ENCODE measurements at places on chromosomes 3 and 15.
A peak's percentile ranks its signal among the peaks of the same experiment; 100 is the strongest.

- no peak for DNase-seq
Observed at GRCh38 chr3:180594631-180595558, 7.1 kb upstream of the TTC14 start.

- no peak for DNase-seq
Observed at GRCh38 chr15:41911691-41912345, 18.0 kb upstream of the SPTBN5 start.

- no peak for DNase-seq
Observed at GRCh38 chr3:37562876-37563275, 298.8 kb upstream of the CTDSPL start.

- DNase-seq = no peak
Observed at GRCh38 chr3:152405915-152406802, 137.4 kb downstream of the MBNL1 start.

GRCh38 chr3:195803289-195803908, 8.3 kb downstream of the MUC4 start:
- DNase-seq = no peak

DNA sequence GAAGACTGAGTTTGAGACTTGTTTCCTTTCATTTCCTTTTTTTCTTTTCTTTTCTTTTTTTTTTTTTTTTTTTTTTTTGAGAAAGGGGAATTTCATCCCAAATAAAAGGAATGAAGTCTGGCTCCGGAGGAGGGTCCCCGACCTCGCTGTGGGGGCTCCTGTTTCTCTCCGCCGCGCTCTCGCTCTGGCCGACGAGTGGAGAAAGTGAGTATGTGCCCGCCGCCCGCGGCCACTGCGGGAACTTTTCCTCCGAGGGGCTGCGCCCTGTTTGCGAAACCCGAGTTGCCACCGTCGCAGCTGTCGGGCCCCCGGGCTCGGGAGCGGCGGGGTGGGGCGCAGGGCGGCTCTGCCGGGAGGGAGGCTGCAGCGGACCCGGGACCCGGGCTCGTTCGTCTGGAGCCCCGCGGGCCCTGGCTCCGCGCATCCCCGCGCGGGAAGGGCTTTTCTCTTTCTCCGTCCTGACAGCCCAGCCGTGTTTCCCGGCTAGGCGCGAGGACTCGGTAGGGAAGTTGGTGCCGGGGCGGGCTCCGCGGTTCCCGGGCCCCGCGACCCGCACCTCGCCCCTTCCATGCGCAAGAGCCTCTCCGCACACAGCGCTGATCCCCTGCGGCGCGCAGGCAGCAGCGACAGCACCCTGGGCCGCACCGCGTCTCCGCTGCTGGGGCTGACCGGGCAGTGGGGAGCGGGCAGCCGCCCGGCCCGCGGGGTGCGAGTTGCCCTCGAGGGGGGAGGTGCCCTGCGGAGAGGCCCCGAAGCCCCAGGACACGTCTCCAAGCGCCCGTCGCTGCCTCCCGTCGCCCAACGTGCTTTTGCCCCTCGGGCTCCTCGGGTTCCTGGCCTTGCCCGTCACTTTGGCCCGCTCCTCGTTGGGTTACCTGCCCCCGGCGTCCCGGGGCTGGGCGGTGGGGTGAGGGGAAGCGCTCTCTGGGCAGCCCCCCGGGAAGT, 1.4 kb downstream of the IGF1R start:
- DNase-seq = no peak

DNA sequence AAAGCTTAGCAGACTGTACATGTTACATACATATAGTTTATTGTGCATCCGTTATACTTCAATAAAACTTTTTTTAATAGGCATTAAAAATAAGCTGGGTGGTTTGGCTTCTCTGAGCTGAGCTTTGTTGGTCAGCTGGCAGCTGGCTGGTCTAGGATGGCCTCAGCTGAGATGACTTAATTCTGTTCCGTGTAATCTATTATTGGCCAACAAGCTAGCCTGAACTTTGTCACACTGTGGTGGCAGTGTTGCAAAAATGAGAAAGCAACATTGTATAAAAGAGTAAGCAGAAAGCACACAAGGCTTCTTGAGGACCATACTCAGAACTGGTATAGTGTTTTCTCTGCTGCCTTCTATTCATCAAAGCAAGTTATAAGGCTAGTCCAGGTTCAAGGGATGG, 45.2 kb downstream of the CGGBP1 start:
- no peak for DNase-seq

DNA sequence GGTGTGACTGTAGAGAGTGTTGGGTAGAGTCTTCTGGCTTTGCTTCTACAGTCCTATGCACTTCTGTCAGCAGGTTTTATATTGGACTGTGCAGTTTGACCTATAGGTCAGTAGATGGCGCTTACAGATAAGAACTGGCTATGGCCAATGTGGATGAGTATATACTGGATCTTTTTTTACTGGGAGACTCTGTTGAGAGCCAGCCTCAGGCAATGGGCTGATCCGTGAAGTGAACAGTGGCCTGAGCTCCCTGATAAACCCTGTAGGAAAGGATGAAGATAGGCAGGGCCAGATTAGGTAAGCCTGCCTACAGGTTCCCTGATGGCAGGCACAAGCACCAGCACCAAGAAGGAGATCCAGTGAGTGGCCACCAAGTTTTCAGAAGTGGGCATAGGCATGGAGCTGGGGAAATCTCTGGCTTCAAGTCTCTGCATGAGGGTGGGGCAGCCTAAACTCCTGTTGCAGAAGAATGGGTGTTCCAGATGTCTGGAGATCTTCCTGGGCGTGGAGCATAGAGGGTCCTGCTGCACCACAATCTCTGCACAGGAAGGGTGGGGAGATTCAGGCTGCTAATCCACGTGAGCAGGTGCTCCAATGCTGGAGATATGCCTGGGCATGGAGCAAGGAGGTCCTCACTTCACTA, 326.0 kb upstream of the SGO1 start:
- DNase-seq = no peak

- DNase-seq = no peak
Observed at GRCh38 chr3:65265942-65266590, 578.3 kb upstream of the ADAMTS9 start.

DNA sequence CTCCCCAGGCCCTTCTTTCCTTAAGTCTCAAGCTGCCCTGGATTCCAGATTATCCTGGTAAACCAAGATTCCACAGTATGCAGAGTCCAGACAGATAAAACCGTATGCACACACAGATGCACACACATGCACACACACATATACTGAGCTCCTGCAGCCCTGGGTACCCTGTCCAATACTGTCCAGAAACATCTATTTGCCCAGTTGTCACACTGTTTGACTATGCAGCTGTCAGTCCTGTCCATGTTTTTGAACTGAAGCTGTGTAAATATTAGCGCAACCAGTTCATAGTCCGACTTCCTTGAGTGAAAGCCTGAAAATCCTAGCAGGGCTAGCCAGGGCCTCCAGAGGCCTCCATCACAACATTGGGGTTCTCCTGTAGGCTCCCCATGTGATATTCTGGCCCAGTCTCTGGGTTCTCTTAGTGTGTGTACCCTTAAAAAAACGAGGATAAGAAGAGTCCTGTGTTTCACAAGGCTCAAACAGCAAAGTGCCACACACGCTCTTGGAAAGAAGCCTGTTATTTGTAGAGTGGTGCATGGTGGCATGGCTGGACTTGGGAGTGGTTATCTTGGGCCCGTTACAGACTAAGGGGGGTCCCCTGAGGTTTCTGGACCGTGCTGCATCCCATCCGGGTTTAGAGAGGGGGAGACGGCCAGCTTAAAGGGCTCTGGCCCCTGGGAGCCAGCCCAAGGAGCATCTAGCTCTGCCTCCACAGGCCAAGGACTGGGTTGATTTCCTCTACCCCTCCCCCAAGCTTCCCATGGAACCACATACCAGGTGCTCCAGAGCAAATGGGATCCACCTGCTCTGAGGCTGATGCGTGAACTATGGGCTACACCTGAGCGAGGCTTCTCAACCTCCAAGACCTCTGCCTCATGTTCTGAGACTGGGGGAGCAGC, 108.3 kb downstream of the IQSEC1 start:
- DNase-seq = no peak

- DNase-seq = peak; percentile 97
Observed at GRCh38 chr3:50298836-50299637, at the start of the genes HYAL3 and NAA80. HYAL3 (minus strand) TSS chr3:50299405; CDS start chr3:50295602, 3,803 bp downstream. NAA80 (minus strand) TSS chr3:50299405; CDS start chr3:50297463, 1,942 bp downstream.

DNA sequence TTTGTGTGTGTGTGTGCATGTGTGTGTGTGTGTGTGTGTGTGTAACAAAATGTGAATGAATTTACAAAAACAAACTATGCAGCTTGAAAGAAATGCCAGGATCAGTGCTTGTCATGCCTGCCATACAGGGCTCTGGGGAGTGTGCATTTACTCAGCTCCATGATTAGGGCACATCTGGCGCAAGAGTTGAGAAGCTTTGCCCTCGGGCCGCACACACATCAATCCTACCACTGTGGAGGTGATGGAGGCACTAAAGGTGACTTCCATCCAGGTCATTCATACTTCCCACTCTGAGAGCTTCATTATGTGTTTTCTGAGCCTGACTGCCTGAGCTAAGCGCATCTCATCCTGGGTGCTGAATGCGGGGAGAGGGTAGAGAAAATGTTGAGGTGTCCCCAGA, 72.0 kb upstream of the ZBED2 start:
- DNase-seq = no peak

DNA sequence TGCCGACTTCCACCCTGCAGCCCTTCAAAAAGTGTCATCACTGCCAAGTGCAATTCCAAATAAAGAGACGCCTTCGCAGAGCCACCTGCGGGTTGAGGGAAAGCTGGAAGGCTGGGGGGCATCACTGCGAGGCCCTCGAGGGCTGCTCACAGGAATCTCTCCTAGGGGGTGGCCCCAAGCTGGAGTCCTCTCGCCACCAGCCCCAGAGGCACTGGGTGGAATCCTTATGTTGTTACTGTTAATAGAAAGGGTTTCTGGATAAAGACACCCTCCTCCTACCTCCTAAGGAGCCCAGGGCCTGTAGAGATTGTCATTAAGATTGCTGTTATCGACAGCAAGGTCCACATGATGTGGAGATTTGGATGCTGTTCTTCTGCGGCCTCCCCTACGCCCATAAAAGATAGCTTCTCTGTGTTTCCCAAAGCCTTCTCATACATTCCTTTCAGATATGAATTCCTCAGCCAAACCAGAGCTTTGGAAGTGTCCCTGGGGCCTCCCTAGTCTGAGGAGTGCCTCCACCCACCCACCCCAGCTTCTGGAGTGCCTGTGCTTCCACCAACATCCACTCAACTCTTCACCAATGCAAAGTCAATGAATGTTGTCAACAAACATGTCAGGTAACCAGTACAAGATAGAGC, 512.7 kb downstream of the SHQ1 start:
- no peak for DNase-seq

GRCh38 chr3:129304146-129304961, 25.7 kb downstream of the HMCES start:
- DNase-seq = no peak

DNA sequence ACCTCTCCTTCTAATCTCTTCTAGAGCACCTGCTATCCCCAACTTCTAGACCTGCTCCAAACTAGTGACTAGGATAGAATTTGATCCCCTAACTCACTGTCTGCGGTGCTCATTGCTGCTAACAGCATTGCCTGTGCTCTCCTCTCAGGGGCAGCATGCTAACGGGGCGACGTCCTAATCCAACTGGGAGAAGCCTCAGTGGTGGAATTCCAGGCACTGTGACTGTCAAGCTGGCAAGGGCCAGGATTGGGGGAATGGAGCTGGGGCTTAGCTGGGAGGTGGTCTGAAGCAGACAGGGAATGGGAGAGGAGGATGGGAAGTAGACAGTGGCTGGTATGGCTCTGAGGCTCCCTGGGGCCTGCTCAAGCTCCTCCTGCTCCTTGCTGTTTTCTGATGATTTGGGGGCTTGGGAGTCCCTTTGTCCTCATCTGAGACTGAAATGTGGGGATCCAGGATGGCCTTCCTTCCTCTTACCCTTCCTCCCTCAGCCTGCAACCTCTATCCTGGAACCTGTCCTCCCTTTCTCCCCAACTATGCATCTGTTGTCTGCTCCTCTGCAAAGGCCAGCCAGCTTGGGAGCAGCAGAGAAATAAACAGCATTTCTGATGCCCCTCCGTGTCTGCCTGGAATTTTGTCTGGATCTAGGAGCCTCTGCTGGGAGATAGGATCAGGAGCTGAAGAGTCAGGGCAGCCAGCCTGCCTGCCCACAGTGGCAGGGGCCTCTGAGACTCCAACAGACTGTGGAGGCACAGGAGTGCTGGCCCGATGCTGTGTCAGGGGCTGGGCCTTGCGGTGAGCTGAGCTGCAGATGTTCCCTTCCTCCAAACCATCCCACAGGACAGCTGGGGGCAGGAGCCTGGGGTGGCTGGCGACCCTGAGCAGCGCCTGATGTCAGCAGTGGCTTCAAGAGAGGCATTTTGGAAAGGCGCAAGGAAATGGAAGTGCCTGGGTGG, 3.0 kb downstream of the ISLR start:
- DNase-seq = no peak

GRCh38 chr15:38490242-38490922, 36.5 kb downstream of the FAM98B start:
- DNase-seq = no peak

- no peak for DNase-seq
Observed at GRCh38 chr3:165206454-165207266, 10.5 kb upstream of the SLITRK3 start.

DNA sequence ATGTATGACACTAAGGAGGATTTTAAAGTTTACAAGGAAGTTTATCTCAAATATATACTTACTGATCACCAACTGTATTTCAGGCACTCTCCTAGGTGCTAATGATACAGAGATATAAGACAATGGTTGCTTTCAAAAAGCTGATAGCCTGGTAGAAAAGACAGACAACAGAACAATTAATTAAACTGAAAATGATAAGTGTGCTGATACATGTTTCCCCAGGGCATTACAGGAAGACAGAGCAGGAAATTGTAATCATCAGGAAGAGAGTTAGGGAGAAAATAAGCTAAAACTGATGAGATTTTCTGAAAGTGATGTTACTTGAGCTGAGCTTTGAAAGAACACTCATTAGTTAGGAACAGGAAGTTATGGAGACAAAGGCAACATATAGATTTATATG, 229.7 kb downstream of the RSRC1 start:
- DNase-seq = no peak
